COR-L47 (cell line): ENCODE measurements at places on chromosomes 5 and 9.
A peak's percentile ranks its signal among the peaks of the same experiment; 100 is the strongest.

GRCh38 chr9:81878530-81878929 is 49.7 kb upstream of the SPATA31D4 start:
- DNase-seq, result no peak

- no peak for DNase-seq
These were observed 55.2 kb downstream of the RIC1 start for GRCh38 chr9:5684101-5684500.

DNA sequence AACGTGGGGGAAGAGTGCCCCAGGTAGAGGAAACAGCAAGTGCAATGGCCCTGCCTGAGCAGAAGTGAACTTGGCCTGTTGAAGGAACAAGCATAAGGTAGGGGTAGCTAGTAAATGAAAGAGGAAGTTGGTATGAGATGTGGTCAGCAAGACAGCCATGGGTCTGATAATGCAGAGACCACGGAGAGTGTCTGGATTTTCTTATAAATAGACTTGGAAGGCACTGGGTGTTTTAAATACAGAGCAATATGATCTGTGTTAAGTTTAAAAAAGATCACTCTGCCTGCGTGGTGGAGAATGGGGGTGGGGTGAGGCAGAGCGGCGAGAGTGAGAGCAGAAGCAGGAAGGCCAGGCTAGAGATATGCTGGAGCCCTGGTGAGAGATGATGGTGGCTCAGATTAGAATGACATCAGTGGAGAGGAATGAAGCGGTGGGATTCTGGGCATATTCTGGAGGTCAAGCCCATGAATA is 4.2 kb downstream of the ADAM19 start:
- DNase-seq, result no peak

GRCh38 chr5:174323878-174324281 is 278.4 kb downstream of the NSG2 start:
- DNase-seq, result peak; percentile 68

DNA sequence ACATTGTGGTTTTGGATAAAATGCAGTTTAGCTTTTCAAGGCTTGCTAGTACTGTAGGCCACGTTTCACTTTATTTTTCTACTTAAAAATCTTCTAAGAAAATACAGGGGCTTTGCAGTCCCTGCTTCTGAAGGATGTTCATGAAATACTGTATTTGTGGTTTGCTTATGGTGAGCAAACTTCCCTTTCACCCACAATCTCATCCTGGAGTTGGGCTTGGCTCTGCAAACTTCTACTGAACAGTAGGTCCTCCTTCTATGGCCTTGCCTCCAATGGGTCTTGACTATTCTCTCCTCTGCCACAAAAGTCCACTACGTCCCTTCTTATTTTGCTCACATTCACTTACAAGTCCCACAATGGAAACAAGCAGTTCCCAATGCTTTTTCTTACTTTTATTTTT is 502.7 kb upstream of the KLF4 start:
- no peak for DNase-seq

DNA sequence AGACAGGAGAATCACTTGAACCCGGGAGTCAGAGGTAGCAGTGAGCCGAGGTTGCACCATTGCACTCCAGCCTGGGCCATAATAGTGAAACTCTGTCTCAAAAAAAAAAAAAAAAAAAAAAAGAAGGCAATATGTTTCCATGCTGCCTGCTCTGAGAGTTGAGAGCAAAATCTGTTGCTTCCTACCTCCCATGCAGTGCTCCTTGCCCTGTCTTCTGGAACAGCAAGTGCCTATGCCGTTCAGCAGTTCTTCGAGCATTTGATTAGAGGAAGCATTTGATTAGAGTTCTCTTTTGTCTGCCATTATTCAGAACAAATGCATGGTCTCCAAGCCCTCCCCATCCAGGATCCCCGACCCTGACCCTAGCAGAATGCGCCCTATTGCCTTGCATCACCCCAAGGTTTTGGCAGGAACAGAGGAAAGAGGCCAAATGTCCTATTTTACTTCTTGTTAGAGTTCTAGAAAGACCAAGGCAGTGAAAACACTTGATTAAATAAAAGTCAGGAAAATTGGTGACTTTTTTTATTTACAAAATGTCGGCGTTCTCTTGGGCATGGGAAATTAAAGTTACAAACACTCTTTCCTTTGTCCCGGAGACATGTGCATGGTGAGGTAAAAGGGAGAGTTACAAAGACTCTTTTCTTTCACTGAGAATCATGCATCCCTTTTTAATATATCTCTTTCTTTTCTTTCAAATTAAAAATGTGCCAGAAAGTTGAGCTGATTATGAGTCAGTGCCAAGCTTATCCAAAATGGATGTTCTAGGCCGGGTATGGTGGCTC is 27.8 kb upstream of the FSD1L start:
- no peak for DNase-seq

DNA sequence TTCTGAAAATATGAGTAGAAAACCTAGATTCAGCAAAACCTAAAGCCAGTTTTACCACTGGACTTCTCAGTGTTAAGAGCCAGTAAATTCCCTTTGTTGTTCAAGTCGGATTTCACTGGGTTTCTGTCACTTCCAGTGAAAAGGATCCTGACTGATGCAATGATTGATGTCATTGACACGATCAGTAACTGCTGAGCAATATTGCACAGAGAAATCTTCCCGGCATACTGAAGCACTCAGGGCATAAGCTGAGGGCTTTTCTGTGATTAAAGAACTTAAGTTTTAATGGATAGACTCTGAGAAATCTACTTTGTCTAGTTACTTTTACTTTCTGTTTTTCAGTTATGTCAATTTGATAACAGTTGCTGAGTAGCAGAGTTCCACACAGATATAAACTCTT is 61.9 kb downstream of the DENND1A start:
- DNase-seq, result no peak

- no peak for DNase-seq
These were observed 294.1 kb downstream of the ARHGAP26 start for GRCh38 chr5:143064218-143064641.

GRCh38 chr5:103840600-103840999 is 278.0 kb upstream of the NUDT12 start:
- DNase-seq, result no peak

GRCh38 chr5:114192108-114192507 is 169.8 kb upstream of the KCNN2 start:
- no peak for DNase-seq

DNA sequence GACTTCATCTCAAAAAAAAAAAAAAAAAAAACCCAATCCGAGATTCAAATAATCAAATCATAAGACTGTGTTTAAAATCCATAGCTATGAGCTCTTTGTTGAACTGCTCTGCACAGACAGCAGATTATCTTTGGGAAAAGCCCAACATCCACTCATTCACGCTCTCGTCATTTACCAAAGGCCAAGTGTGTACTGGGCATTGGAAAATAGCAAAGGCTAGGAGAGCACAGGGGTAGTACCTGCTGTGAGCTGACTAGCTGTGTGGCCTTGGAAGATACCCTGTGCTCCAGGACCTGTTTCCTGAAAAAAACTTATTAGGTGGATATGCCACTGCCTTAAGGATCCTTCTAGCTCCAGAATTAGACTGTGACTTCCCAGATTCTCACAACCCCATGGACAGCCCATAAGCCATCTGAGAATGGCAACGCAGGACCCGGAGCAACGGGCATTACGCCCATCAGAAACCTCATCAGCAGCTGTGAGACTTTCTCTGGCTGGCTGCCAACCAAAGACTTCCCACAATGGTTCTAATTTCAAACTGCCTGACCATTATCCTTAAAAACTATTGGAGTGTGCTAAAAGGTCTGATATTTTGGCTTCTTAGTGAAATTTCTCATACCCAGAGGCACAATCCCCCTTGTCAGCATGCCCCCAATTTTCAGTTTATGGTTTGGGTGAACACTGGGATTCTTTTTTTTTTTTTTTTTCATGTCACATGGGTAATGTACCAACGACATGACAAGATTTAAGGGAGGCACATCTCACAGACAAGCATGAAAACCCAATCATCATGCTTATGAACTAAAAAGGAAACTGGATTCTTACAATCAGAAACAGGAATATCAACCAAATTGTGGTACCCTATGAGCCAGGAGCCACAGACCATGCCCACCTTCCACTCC is 16.8 kb downstream of the SERINC5 start:
- peak; percentile 80 for DNase-seq
